ENCODE measurements at places on chromosomes 2 and 18.

DNA sequence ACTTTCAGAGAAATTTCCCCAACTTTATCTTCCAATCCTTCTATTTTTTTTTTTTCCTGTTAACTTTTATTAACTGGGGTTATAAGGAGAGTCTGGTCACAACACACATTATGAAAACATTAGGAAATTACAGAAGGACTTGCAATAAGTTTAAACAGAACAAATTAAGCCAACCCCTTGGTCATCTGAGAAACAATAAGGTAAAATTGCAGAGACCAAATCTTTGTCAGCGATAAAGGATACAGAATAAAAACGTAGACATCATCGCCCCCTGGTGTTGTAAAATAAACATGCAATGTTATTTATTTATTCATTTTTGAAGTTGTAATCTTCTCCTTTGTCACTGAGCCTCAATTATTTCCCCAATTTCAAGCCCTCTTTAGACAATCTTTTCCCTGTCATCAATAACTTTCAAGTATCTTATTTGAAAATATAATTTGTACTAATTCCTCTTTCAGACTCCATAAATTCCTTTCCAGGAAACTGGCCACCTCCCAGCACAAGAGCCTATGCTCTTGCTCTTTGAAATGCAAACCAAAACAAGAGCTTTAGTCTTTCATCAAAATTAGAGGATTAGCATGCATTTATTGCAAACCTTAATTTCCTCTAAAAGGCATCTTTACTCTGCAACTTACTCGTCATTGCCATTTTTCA lies 19.5 kb downstream of the G6PC2 start:
- no peak for DNase-seq

DNA sequence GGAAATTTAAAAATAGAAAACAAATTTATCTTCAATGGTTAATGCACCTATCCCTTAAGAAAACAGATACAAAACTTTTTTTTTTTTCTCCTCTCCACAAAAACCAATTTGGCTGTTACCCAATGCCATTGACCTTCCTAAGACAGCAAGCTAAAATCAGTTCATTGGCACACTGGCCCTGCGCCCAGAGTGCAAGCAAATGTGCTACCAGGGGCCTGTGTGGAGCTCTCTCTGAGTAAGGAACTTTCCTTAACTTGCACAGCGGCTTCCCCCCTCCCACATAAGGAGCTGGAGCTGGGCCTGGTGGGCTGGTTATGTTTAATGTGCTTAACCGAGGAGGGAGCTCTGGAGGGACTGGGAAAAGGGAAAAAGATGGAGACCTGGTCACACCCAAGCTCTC lies 17.6 kb upstream of the POU3F3 start:
- no peak for DNase-seq

- no peak for DNase-seq
Observed at GRCh38 chr18:72634500-72634899, 90.4 kb upstream of the CBLN2 start.

DNA sequence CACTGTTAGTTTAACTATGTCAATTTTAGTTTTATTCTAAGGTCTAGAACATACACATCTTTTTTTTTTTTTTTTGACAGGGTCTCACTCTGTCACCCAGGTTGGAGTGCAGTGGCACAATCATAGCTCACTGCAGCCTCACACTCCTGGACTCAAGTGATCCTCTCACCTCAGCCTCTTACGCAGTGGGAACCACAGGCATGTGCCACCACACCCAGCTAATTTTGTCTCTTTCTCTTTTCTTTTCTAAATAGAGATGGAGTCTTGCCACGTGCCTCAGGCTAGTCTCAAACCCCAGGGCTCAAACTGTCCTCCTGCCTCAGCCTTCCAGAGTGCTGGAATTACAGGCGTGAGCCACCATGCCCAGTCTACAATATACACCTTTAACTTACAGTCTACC lies 69.5 kb upstream of the CHRNA1 start:
- no peak for DNase-seq

DNA sequence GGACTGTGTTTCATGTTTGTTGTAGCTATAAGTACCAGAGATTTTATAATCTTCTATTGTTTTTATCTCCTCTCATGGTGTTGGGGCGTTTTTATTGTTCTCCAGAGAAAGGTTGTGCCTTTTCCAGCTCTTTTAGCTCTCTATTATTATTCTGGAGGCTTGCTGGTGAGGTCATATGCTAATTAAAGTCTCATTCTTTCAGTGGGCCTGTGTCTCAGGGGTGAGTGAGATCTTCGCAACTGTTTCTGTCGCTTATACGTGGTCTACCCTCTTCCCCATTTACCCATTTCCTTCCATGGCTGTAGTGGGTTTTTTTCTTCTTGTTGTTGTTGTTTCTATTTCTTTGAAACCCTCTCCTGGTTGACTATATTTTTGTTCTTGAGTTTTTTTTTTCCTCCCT lies 584.9 kb downstream of the TMEM182 start:
- DNase-seq: no peak

DNA sequence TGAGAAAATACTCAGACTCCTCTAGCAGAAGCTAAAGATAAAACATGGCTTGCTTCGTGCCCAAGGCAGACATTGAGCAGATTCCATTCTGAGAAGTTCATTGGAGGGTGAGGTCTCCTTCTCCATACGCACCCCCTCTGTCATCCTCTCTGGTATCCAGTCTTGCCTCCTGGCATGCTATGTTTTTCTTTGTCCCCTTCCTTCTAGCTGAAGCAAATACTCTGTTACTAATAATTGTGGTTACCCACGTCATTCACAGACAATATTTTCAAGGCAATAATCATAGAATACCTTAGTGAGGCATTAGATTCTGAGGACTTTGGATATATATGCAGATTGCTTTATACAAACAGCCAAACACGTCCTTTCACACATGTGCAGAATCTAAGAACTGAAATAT lies 66.2 kb upstream of the KLF7 start:
- no peak for DNase-seq

DNA sequence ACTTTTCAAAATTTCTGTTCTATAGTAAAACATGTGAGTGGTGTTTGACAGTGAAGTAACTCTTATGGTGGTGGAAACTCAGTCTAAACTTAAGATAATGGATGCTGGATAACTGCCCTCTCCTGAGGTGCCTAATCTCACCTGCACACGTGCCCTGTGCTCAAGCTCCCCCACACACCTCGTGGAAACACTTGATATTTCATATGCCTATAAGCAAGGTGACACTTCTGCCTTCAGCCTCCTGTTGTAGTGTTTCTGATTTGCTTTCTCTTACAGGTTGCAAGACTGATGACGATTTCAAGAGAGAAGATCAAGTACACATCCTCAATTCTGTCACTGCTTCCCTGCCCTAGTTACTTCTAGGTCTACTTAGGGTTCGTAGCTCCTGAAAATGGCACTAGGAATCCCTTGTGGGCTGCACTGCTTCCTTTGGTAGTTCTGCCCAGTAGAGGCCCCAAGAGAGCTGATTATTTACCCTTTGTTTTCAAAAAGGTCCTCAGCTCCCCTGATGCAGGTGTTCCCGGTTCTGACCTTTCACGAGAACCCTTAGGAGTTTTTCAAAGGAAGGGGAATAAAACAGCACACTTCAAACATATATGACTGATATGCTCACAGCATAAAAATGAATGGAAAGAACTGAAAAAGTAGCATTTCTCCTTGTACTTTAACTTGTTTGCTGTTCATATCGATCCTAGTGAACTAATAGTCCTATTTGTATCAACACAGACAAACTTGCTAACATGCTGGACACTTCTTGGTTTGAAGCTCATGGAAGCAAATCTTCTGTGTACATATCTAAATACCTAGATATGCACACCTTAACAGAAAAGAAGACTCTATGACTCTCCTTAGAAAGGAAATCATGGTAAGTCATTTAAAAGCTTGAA lies 6.7 kb downstream of the CAVIN2 start:
- no peak for DNase-seq

DNA sequence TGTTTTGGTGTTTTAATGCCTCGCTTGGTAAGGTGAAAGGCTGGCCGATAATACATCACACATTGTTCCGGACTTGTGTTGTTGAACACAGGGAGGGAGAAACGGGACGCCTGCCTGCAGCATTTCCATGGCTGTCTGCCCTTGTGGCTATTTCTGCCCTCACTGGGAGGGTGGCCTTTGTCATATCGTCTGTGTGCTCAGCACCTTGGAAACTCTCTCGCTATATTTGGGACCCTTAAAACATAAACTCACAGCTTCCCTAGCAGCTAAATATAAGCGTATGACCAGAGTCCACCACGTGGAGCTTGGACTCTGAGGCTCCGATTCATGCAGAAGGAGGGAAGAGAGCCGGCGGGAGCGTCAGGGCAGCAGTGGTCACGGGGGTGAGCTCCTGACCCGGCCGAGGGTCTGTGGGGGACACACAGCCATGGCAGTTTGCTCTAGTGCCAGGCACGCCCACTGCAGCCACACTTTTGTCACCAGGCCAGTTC lies 111.7 kb downstream of the SH3BP4 start:
- no peak for DNase-seq

DNA sequence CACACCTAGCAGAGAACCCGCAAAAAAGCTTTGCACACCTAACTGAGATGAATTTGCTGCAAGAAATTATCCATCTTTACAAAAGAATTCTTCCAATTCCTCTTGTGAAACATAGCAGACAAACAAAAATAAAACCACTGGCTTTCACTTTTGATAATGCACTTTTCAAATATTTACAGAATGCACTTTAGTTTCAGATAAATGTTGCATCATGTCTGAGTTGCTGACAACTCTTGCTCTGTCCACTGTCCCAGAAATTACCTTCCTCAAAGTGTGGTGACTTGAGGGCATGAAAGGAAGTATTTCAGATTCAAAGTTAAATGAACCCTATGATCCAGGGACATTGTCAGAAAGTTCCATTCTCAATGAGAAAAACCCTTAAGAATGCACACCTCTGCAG lies 256.2 kb upstream of the PARD3B start:
- DNase-seq: no peak

DNA sequence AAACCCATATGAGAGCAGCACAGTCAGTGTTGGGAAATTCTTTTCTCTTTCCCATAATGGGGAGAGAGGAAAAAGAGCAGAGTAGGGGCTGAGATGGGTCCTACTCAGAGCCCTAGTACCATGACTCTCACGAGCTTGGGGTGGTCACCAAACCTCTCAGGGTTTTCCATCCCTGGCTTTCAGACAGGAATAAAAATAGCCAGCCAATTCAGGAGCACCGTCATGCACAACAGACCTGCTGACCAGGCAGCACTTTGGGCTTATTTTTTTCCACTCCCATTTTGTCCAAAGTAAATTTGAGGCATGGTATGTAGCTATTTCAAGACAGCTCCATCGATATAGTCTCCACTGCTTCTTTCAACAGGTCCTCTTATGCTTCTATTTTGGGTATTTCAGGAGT lies 86.4 kb downstream of the TGFA start:
- DNase-seq: no peak

DNA sequence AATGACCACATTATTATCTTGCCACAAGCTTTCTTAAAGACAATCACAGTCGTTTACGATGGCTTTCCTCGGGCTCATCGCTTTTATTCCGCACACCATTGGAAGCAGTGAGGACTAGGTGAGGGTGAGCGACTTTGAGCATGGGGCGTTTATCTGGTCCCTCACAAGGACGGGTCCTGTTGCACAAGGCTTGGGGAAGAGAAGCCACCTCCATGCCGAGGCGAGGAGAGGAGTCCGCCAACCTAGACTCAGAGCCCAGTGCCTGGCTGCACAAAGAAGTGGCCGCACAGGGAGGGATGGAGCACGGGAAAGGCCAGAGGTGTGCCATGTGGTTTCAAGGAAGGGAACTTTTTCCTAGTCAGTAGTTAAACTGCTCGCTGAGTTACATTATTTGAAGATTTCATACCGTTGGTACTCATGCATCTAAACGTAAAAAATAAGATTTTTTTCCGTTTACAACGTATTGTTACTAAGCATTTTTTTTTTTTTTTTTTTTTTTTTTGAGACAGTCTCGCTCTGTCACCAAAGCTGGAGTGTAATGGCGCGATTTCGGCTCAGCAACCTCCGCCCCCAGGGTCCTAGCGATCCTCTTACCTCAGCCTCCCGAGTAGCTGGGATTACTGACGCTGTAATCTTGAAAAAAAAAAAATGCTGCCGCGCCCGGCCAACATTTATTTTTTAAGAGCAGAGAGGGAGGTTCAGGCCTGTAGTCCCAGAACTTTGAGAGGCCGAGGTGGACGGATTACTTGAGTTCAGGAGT lies 849 bp upstream of the CYP27C1 start:
- DNase-seq: no peak

GRCh38 chr2:95332036-95332435 lies 34.9 kb downstream of the KCNIP3 start:
- DNase-seq: no peak

GRCh38 chr2:127124426-127124825 lies 17.5 kb upstream of the BIN1 start:
- DNase-seq: no peak

DNA sequence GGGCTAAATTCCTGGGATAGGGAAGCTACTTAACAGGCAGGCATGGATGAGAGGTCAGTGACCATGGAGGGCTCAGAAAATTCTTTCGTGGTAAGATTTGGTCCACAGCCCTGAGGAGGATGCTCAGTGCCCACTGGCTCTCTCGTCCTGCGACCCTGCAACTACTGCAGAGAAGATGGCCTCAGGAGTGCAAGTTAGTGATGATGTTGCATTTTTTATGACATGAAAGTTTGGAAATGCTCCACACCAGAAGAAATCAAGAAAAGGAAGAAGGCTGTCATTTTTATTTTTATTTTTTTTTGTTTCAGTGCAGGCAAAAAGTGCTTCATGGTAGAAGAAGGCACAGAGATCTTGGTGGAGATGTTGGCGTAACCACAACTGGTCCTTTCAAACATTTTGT lies 238.6 kb upstream of the PARD3B start:
- no peak for DNase-seq

DNA sequence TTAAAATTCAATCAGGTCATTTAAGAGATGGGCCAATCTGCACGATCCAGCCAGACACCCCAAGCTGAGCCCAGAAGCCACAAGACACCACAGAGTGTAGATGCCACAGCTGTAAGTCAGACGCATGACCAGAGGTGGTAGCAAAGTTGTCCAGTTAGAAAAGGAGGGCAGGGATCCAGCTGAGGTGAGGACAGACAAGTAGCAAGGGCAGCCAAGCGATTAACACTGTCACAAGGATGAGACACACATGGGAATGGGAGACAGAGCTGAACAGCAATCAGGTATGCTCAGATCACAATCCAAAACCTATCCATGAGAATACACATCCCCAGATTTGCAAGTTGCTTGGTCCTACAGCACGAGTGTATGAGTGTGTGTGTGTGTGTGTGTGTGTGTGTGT lies 143.4 kb upstream of the STK17B start:
- DNase-seq: no peak

- peak; percentile 40 for DNase-seq
Observed at GRCh38 chr2:96867756-96868554, 1.9 kb downstream of the SEMA4C start.

- DNase-seq: no peak
Observed at GRCh38 chr18:78523850-78524249, 455.8 kb upstream of the SALL3 start.

GRCh38 chr2:102703748-102704147 lies 58.1 kb upstream of the TMEM182 start:
- no peak for DNase-seq

DNA sequence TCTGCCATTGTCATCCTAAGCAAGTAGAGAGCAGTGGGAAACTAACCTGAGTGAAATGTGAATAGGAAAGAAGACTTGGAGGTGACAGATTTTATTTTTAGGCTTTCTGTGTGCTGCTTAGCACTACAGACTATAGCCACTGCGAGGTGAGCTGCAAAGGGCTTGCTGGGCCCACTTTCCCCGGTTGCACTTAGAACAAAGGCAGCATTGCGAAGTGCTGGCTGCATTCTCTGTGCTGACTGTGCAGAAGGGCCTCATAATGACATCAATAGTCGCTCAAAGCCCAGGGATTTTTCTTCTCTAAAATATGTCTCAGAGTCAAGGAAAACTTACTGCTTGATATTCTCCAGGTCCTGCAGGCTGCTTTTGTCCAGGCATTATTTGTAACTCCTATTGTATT lies 592.1 kb downstream of the TDRD15 start:
- DNase-seq: no peak
